NCI-H2081 treated with DMSO at 0.1 percent for 48 hours (cell line): ENCODE measurements at places on chromosomes 2 and 18.

DNA sequence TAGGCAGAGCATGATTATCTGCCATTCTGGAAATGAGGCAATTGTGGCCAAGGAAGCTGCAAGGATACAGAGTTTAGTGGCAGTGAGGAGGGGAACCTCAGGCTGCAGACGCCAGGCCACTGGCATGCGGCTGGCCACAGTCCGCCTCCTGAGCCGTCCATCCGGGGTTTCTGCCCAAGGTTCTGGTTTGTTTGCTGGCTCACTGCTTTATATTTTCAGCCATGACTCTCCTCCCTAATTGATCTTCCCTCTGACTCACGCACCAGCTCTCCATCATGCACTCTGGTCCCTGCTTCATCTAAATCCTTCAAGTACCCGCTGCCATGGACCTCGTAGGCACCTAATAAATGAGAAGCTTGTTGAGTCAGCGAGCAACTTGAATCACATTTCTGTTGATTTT is 107.8 kb upstream of the REV1 start:
- no peak for DNase-seq

DNA sequence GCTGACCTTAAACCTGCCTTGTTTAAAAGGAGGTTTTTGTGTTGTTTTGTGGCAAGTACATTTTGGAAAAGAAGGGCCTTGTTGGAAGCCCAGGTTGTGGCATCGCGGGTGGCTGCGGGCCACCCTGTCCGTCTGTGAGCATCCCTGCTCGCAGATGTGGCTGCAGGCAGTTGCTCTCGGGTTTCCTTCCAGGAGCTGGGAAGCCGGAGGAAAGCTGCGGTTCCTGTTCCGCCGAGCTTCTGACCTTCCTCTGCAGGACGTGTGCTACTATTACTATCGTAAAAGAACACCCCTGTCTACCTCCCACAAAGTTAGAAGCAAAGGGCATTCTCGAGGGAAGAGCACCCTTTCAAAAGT is 766 bp downstream of the MFF start:
- DNase-seq = no peak

- no peak for DNase-seq
Measured at GRCh38 chr18:78610179-78610578, 369.4 kb upstream of the SALL3 start.

GRCh38 chr2:151175864-151176263 is 85.8 kb downstream of the RBM43 start:
- DNase-seq = no peak

GRCh38 chr2:141142025-141142424 is 988.8 kb downstream of the LRP1B start:
- DNase-seq = no peak

- DNase-seq = no peak
Measured at GRCh38 chr2:240456447-240457222, 21.2 kb downstream of the GPC1 start.

- no peak for DNase-seq
Measured at GRCh38 chr2:202149936-202150335, 76.9 kb downstream of the KIAA2012 start.

GRCh38 chr2:196891136-196891535 is 35.4 kb downstream of the PGAP1 start:
- DNase-seq = no peak

DNA sequence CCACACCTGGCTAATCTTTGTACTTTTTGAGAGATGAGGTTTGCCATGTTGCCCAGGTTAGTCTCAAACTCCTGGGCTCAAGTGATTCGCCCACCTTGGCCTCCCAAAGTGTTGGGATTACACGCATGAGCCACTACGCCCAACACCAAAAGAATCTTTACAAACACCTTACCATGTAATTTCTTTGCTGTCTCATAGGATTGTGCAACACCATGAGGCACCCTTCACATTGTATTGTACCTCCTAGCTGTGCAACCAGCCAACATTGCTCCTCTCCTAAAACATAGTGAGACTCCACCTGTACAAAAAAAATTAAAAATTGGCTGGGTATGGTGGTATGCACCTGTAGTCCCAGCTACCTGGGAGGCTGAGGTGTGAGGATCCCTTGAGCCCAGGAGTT is 3.1 kb upstream of the MFSD6 start:
- no peak for DNase-seq

DNA sequence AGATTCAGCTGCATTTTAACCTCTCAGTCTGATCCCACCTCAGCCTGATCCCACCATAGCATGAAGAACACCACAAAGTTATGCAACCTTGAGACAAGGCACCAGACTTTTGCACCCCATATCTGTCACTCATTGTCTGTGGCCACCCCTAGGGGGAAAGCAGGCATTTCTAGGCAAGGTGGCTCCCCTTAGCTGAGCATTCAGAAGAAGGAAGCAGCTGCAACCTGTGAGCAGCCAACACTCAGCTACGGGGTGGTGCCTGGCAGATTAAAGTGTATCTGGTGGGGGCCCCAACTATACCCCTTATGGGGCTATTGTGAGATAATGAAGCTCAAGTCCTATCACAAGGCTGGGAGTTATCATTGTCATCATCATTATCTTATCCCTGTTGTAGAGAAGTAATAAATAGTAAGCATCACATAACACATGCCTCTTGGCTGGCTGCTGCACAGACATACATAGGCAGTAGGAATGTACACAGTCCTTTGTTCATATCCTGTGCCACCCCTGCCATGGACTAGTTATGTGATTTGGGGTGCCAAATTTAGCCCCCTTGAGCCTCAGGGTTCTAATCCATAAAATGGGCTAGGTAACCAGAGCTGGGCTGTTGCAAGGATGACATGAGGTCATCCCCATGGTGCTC is 20.6 kb upstream of the TMEM163 start:
- no peak for DNase-seq

DNA sequence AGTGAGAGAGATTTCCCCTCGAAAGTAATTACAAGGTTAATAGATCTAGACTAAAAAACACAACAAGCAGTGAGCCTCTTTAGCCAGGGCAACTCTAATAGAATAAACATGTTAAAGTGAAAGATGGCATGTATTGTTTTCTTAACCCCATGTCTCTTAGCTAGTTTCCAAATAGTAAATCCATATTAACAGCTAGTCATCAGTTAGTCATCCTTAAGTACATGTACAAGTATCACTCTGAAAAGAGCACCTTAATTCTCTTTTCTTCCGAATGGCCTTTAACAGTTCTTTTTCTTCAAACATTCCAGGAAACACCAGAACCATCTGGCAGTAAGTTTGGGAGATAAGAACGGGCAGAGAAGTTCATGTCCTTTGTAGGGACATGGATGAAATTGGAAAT is 1480.0 kb downstream of the LRP1B start:
- DNase-seq = no peak
